GM18507 (cell line): ENCODE measurements at places on chromosomes 5 and 9.

DNA sequence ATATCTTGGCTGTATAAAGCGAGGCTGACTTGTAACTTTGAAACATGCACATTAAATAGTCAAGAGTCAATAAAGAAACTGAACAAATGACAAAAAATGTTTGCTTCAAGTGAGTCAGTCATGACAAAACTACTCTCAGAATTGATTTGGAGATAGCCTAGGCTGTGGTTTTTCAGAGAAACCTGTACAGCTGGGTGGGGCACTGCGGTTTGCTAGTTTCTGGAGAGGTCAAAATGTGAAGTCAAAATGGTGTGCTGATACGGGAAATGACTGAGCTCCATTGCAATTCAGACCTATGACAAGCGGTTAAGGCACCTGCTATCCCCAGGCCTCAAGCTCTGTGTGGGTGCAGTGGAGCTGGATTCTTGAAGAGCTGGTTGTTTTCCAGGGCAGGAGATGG, 10.3 kb upstream of the CD180 start:
- peak; percentile 62 for DNase-seq

DNA sequence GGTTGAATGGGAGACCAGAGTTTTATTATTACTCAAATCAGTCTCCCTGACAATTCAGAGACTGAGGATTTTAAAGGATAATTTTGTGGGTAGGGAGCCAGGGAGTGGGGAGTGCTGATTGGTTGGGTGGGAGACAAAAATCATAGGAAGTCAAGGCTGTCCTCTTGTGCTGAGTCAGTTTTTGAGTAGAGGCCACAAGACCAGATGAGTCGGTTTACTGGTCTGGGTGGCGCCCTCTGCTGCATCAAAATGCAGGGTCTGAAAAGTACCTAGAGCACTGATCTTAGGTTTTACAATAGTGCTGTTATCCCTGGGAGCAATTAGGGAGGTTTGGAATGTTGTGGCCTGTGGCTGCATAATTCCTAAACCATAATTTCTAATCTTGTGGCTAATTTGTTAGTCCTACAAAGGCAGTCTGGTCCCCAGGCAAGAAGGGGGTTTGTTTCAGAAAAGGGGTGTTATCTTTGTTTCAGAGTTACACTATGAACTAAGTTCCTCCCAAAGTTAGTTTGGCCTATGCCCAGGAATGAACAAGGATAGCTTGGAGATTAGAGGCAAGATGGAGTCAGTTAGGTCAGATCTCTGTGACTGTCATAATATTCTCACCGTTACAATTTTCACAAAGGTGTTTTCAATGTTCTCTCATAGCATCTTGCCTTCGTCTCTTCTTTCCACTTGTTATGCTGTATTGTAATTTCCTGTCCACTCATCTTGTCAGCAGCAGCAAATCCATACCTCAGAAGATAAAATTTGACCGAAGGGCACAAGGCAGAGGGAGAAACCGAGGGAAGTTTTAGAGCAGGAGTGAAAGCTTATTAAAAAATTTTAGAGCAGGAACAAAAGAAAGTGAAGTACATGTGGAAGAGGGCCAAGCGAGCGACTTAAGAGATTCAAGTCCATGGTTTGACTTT, 59.2 kb upstream of the CLINT1 start:
- no peak for DNase-seq

GRCh38 chr5:134524826-134525682, at the start of gene JADE2:
Gene JADE2 (plus strand): TSS chr5:134525670. CDS start chr5:134535858, 10,188 bp downstream.
- DNase-seq = no peak

DNA sequence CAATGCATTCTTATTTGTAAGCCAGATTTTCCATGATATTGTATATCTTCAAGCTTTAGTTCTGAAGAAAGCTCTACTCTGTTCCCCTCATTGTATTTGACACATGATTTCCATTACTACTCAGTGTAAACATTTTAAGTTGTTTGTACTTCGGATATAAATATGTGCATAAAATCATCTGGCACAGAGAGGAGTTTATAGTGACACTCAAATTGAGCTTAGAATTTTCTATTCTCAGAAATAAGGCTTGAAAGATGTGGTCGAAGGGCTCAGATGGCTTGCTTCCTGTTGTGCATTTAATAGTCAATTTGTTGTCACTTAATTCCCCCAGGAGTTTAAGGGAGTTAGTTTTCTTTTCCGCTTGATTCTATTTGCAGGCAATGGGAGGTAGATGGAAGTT, 88.8 kb downstream of the PPIC start:
- DNase-seq = no peak

DNA sequence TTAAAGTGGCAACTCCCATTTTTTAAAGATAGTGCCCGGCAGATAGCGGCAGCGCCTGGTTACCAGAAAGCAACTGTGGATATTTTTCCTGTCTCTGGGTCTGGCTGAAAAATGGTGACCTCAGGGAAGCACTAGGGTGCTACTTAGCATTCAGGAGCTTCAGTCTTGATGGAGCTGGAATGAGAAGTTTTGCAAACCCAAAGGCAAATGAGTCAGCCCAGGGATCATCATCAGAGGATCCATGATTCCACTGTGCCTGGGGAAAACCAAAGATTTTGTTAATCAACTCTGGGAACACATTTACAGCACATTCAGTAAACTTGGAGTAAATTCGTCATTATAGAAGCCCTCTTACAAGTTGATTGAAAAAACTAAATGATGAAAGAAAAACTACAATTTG, 26.7 kb downstream of the F2R start:
- DNase-seq = no peak

- no peak for DNase-seq
Measured at GRCh38 chr9:121154782-121155181, 46.9 kb downstream of the RAB14 start.
